Activated CD8-positive, alpha-beta memory T cell treated with anti-CD3 and anti-CD28 coated beads for 4 hours (primary cell): ENCODE measurements at places on chromosomes 7 and 10.

DNA sequence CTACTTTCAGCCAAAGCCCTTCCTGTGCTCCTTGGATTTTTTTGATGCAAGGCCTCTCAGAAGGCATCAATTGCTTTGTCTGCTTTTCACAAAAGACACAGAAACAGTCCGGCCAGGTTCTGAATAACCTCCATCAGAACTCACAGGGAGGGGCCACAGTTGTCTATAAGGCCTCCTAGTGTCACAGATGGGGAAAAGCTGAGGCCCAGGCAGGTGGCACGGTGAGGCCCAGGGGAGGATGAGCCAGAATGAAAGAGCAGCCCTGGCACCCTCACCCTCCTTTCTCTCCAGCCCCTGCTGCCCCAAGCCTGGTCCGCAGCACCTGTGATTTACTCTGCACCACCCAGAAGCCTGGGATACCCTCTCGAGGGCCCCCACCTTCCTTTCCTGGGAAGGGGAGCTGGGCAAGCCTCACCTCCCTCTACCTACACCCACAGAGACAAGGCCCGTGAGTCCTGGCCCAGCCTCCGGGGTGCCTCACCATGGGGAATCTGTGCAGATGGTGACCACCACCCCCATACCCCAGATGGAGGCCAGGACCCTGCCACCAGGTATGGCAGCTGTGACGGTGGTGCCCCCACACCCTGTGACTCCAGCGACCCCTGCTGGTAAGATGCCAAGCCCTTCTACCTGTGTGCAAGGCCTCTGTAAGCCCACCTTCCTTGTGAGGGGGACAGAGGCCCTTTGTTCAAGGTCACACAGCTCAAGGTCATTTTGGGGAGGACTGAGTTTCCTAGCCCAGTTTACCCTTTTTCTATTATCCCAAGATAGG is 26.2 kb upstream of the ZNF467 start:
- peak; percentile 7 for DNase-seq

GRCh38 chr7:17402628-17403278 is 104.3 kb downstream of the AHR start:
- no peak for DNase-seq

- DNase-seq = no peak
Observed at GRCh38 chr7:30306976-30307375, 22.6 kb downstream of the ZNRF2 start.

GRCh38 chr7:5472432-5473315 is 49.0 kb upstream of the TNRC18 start:
- DNase-seq = no peak

- peak; percentile 13 for DNase-seq
Observed at GRCh38 chr7:107742678-107743566, 1.0 kb upstream of the CBLL1 start.

DNA sequence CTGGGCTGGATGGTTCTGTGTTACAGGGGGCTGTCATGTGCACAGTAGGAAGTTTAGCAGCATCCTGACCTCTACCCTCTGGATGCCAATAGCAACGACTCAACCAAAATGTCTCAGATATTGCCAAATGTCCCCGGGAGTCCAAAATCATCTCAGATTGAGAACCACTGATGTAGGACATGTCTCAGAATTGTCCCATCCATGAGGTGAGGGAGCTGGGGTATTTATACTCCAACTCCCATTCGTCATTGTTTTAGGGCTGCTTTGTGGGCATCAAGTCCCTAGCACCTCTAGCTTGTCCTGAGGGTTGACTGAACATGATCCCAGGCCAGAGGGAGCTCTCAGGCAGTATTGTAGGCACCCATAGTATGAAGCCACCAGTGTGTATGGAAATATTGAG is 25.2 kb upstream of the COMTD1 start:
- no peak for DNase-seq

- DNase-seq = no peak
Observed at GRCh38 chr7:69827140-69827539, 228.9 kb downstream of the AUTS2 start.

DNA sequence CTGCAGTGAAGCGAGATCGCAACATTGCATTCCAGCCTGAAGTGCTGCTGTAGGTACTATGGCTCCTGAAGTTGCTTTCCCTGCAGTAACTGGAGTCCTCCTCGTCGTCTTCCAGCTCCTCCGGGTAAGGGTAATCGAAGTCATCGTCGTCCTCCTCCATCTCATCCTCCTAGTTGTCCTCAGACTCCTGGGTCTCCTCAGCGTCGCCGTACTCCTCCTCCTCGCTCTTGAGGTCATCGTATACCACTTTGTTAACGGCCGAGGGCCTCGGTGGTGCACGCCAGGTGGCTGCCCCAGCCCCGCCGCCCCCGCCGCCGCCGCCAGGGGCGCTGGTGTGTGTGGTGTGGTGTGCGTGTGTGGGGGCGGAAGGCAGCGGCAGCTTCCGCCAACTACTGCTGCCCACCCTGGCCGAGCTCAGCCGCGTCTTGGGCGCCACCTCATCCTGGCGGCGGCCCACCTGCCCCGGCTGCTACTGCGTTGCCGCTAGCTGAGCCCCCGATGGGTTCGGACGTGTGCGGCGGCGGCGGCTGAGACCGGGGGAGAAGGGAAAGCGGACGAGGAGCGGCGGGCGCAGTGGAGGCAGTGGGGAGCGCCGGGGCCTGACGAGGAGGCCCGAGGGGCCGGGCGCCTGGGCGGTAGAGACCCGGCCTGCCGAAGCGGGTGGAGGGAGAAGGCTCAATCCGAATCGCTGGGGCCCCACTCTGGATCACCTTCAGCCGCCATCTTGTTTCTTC is 11.8 kb upstream of the ACBD5 start:
- DNase-seq = no peak

DNA sequence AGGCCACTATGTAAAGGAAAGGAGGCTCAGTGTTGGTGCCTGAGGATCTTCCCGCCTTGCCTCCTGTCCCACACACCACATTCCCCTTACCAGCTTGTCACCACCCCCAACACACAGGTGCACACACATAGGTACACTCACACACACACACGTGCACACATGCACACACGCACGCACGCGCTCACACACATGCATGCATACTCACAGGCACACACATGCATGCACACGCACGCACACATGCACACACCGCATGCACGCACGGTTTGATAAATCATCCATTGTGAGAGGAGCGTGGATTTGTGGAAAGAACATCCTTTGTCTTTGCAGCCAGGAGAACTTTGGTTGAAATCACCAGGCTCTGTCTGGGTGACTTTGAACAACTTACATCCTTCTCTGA is 359.8 kb downstream of the FRMD4A start:
- DNase-seq = no peak

GRCh38 chr10:100071529-100071928 is 10.1 kb downstream of the CPN1 start:
- DNase-seq = no peak

GRCh38 chr10:83680470-83680891 is 458.8 kb upstream of the GHITM start:
- DNase-seq = no peak

DNA sequence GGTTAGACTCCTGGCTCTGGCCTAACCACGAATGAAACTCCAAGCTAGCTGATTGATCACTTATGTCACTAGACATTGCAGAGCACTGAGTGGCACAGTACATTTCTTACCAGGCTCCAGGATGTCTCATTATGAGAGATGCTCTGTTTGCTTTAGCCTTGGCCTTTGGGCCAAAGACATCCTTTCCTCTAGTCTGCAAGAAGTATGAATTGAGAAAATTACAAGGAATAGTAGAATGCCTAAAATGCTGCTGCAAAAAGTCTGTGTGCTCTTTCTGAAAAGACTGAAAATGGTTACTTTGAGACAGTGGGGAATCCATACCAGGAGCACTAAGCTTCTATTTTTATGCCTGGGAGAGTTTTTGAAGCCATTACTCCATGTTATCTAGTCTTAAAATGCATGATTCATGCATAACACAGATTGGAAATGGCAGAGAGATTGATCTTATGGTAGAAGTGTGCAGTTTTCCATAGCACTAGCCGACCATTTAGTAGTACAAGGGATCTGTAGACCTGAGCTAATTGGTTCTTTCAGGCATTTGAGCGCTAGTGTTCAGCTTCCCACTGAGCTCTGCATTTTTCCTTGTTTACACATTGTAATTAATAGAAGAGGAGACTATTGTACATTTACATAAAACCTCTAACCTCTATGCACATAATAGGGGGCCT is 303.8 kb downstream of the PRKG1 start:
- no peak for DNase-seq

- DNase-seq = no peak
Observed at GRCh38 chr10:4303045-4303444, 518.0 kb upstream of the KLF6 start.

- DNase-seq = no peak
Observed at GRCh38 chr10:1841759-1842158, 104.4 kb upstream of the ADARB2 start.

DNA sequence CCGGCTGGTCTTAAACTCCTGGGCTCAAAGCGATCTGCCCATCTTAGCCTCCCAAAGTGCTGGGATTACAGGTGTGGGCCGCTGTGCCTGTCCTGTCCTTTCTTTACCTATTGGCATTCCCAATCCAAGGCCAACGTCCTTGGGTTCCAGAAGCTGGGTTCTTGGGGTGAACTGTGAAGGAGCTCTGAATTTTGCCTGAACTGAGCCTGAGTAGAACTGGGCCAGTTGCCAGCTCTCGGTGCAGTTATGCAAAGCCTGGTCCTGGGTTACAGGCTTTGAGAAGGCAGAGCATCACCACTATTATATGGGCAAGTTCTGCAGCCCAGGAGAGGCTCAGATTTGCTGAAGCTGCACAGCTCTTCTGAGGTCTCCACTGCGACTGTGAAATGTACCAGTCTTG is 24.6 kb upstream of the SH2D4B start:
- no peak for DNase-seq

- no peak for DNase-seq
Observed at GRCh38 chr7:159093351-159093971, 51.2 kb downstream of the VIPR2 start.
